ENCODE measurements at places on chromosomes 6 and 20.

GRCh38 chr20:3532089-3532615, 61.3 kb downstream of the ATRN start:
- DNase-seq = no peak

- no peak for DNase-seq
Measured at GRCh38 chr6:21726676-21727075, 133.1 kb downstream of the SOX4 start.

DNA sequence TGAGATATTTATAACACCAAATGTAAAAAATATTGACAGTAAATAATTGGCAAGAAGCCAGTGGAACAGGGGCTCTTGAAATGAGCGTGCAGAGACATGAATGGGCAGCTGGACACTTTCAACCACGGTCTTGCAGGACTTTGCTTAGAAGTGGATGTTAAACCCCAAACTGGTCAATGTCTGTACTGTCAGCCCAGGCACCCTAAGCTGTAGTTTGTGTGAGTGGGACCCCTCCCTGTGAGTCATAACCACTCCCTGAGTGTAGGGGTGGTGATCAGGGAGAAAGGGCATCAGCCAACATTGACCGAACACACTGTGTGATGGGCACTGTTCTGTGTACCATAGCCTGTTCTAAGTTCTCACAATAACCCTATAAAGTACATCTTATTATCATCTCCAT, 108.6 kb downstream of the FIG4 start:
- no peak for DNase-seq

GRCh38 chr6:112215488-112216284, 38.7 kb downstream of the LAMA4 start:
- DNase-seq = no peak

DNA sequence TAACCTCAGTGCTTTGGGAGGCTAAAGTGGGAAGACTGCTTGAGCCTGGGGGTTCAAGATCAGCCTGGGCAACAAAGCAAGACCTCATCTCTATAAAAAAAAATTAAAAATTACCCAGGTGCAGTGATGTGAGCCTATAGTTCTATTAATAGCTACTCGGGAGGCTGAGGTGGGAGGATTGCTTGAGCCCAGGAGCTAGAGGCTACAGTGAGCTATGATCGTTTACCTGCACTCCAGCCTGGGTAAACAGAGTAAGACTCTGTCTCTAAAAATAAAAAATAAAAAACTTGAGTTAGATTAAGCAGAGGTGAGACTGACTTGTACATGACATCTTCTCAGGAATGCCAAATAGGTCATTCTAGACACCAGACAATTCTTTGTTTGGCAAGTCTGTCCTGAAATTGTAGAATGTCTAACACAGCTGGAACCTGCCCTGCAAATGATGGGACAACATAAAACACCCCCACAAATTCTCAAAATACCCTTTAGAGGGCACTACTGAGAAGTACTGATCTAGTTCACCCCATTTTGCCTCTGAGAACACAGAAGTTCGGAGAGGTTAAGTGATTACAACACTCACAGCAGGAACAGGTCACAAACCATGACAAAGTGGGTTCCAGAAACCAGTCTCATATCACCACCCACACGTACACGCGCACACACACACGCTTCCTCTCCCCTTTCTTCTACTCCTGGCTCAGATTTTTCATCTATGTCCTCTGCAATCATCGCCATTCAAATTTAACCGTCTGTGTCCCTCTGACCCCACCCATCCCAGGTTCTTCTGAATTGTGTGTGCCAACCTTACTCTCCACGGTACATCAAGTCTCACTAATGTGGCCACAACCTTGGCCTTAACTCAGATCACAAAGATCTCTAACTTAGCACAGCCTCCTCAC, 38.3 kb downstream of the ARHGAP18 start:
- no peak for DNase-seq

DNA sequence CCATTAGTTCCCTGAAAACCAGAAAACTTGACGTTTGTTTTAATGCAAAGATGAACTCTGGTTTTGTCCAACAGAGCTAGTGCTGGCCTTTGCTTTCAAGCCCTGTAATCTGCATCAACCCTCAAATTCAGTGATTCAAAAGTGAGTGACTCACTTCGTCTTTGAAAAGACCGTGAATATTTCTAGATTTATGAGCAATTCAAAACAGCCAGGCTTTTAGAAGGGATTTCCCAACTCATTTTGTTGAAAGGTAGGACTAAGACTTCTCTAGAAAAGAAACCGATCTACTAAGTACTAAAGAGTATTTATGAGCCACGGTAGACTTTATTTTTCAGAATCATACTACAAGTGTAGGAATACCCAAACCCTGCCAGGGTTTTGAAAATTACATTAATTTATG, 121.5 kb downstream of the UST start:
- no peak for DNase-seq

DNA sequence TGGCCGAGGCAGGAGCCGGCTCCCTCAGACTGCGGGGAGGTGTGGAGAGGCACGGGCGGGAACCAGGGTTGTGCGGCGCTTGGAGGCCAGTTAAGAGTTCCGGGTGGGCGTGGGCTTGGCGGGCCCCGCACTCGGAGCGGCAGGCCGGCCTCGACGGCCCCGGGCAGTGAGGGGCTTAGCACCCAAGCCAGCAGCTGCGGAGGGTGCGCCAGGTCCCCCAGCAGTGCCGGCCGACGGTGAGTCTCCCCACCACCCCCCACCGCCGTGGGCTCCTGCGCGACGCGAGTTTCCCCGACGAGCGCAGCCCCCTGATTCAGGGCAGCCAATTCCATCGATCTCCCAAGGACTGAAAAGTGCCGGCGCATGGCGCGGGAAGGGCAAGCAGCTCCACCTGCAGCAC, 605.4 kb upstream of the SLC35B3 start:
- DNase-seq = no peak

GRCh38 chr6:54481091-54481490, 172.8 kb downstream of the TINAG start:
- DNase-seq = no peak

GRCh38 chr20:59628171-59628570, 23.8 kb downstream of the PHACTR3 start:
- DNase-seq = no peak

- DNase-seq = no peak
Measured at GRCh38 chr20:49420292-49420691, 62.2 kb downstream of the KCNB1 start.

DNA sequence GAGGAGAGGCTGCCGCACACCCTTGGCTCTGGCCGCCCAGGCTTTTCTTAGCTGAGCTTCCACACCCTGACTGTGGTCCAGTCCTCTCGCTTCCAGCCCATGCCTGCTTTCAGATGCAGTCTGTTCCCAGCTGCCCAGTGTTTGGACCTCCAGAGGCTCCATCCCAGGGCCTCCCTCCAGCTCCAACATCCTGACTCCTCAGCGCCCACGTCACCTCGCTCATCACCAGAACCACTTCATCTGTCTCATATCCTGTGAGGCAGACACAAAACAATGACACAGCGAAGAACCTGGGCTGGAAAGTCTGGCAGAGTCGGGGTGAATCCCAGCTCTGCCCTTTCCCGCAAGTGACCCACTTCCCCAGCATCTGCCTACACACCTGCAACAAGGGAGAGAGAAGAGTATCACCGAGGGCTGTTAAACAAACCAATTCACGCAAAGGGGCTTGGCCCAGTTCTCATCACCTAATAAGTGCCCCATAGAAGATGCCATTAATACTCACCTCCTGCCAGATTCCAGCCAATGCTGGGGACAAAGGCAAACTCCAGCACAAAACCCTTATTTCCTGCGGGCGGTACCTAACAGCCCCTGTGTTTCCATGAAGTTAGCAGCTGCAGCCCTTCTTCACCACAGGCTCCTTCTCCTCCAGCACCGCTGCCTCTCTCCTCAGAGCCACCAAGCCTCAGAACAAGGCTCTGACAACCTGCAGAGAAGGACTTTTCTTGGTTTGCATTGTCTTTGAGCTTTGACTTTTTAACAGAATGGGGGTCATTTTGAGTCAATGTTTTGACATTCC, 133.4 kb upstream of the CDH4 start:
- DNase-seq = no peak

GRCh38 chr6:86856379-86856778, 80.9 kb upstream of the HTR1E start:
- no peak for DNase-seq

- DNase-seq = no peak
Measured at GRCh38 chr20:42003380-42003779, 385.2 kb upstream of the CHD6 start.

DNA sequence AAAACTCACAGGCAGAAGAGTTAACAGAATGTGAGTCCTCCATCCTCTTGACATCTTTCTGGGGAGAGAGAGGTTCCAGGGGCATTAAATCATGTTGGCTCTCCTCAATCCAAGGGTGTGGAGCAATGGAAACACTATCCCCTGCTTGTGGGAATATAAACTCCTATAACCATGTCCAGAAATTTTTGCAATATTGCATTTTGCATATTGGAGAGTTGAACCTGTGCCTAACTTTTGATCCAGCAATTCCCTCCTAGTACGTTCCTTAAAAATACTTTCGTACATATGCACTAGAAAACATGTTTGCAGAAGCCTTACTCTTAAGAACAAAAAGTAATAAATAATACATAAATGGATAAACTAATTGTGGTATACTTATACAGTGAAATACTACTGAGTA, 56.3 kb upstream of the FAM184A start:
- no peak for DNase-seq

GRCh38 chr20:63216041-63216848, at the start of gene YTHDF1:
TSS of gene YTHDF1 (minus strand) at chr20:63216131. CDS start at chr20:63215892, 239 bp downstream.
- peak; percentile 86 for DNase-seq

- no peak for DNase-seq
Measured at GRCh38 chr20:63977739-63978276, 1.6 kb downstream of the SAMD10 start.

GRCh38 chr20:19404826-19405225, 192.4 kb downstream of the SLC24A3 start:
- no peak for DNase-seq

DNA sequence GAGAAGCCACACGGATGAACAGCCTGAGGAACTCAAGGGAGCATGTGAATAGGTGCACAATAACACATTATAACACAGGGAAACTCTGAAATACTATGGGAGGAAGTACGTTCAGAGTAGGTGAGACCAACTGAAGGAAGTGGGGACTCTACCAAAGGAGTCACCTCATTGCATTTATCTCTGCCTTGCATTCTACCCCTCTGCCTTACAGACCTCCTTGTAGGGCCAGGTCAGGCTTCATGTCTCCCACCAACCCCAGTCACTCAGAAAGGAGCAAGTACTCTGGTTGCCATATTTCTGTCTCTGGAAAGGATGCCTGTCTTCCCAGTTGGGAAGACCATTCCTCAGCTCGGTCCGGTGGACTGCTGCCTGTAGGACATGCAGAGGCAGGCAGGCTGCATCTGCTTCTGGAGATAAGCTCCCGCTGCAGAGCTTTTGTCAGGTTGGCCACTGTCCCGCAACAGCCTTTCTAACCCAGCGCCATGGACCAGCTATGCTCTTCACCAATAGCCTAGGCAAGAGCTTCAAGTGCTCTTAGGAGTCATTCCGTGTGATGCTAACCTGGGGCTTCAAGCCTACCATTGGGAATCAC, 51.6 kb upstream of the ASIP start:
- no peak for DNase-seq

- no peak for DNase-seq
Measured at GRCh38 chr6:106516616-106517015, 112.7 kb downstream of the RTN4IP1 start.

- no peak for DNase-seq
Measured at GRCh38 chr6:53159558-53159957, 10.9 kb upstream of the GCM1 start.

DNA sequence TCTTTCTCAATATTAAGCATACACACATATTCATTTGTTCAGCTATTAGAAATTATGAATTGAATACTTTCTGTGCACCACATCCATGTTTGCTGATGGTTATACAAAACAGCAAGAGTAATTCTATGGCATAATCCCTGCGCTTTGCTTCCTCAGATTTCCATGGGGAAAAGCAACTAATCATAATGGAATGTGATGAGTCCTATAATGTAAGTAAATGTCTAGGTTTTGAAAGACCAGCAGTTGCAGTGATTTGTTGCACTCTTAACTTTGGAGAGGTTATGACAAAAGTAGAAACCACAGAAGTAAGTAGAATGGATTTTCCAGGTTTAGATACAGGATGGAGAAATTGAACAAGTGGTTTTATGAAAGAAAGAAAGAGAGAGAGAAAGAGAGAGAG, 652.1 kb downstream of the CBLN4 start:
- no peak for DNase-seq

GRCh38 chr6:157757430-157758403, 65.3 kb upstream of the SNX9 start:
- no peak for DNase-seq

GRCh38 chr6:111228094-111228493, 140.8 kb downstream of the SLC16A10 start:
- DNase-seq = peak; percentile 39

GRCh38 chr20:17858450-17859001, 110.1 kb downstream of the SNX5 start:
- DNase-seq = no peak

DNA sequence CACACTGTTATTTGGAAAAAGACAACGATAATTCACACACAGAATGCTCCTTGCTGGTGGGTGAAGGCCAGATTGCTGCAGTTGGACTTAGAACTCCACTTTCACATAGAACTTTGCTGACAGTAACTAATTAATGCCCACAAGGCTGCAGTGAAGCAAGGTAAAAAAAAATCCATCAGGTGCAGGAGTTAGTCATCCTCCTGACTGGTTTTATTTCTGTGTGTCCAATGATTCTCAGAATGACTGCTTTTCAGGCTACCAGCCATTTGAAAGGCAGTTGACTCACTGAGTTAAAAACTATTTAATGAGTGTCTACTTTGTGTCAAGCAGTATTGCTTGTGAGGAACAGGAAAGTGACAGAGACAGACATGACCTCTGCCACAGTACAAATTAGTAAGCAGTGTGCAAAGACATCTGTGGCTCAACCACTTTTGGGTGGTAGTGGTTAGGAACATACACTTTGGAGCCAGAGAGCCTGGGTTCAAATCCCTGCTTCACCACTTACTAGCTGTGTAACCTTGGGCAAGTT, 41.9 kb downstream of the ELOVL5 start:
- DNase-seq = no peak

- DNase-seq = no peak
Measured at GRCh38 chr6:7406743-7407142, 17.1 kb downstream of the RIOK1 start.

All from dermis microvascular lymphatic vessel endothelial cell (primary cell).